ENCODE measurements at places on chromosomes 4 and X.

DNA sequence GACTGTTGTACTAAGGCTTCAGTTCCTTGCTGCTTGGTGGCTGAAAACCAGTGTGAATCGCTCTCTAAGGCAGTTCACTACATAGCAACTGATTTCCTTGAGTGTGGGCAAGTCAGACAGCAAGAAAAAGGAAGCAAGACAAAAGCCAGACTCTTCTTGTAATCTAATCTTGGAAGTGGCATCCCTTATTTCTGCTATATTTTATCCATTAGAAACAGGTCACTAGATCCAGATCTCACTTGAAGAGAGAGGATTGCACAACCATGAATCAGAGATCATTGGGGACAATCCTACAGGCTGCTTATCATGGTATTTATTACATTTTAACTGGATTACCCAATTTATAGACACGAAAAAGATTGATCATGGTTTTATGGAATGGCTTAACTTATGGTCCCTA, 684.5 kb downstream of the GRID2 start:
- no peak for DNase-seq

DNA sequence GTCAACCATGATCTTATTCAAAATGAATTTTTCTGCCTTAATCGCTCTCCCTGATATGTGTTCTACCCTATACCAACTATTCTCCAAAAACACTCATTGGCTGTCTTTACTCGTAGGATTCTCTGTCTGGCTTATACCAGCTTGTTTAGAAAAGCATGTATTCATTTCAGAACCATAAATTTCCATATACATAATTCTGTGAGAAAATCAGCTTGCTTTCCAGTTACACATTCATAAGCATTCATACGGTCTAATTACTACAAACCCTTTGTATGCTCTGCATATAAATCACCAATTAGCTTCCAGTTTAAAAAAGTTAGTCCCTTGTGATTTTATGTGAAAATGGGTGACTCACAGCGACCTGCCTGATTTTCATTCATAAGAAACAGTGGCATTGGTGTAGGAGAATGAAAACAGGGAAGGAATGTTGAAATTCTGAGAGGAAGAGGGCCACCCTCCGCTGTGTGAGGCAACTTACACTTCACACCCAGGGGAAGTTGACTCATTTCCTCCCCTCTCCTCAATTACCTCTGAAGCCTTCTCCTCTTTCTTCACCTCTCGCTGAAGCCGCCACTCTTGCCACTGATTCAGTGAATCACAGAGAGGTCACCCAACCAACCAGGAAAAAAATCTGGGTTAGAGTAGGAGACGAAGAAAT, 63.3 kb downstream of the MEPE start:
- peak; percentile 82 for DNase-seq

- DNase-seq, result peak; percentile 91
Measured at GRCh38 chr4:6892190-6892908, 17.3 kb upstream of the TBC1D14 start.

DNA sequence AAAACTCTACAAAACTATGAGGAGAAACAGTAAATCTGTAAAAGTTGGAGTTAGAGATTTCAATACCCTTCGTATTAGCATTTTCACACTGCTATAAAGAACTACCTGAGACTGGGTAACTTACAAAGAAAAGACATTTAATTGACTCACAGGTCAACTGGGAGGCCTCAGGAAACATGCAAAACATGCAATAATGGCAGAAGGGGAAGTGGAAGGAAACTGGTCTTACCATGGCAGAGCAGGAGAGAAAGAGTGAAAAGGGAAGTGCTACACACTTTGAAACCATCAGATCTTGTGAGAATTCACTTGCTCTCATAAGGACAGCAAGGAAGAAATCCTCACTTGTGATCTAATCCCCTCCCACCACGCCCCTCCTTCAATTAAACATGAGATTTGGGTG, 949.9 kb downstream of the TECRL start:
- peak; percentile 35 for DNase-seq

- DNase-seq, result no peak
Measured at GRCh38 chrX:77160301-77160700, 286.9 kb upstream of the FGF16 start.

- DNase-seq, result peak; percentile 77
Measured at GRCh38 chrX:155334486-155335336, at the start of gene CLIC2. Gene CLIC2, minus strand, starts transcription at chrX:155334614. Its CDS starts 187 bp downstream, at chrX:155334427.

Data from GF-D8 (cell line).